CD4-positive, alpha-beta T cell treated with Interleukin-6 at 100 ng/mL for 8 hours (primary cell): ENCODE measurements at places on chromosomes 3 and 15.

DNA sequence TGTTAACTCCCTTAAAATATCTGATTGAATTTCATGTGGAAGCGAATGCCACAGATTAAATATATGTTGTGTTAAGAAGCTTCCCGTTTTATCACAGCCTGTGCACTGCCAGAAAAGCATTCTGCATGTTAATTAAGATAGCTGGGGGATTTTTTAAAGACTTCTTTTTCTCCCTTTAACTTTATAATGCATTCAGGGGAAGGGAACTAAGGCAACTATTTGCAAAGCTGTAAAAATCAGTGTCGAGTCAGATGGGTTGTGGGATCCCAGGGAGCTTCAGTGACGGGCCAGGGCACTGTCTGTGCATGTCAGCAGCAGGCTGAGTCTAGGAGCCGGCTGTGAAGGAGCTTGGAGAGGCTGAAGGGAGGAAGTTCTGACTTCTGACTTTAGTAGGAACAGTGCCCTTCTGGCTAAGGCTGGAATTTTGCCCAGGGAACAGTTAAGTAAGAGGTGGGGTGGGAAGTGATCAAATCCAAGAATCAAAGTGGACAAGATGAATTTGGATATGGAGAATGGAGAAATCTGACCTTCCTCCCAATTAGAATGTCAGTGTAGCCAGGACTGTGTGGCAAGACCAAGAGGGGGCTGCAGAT, 77.7 kb downstream of the ABHD5 start:
- DNase-seq, result no peak

DNA sequence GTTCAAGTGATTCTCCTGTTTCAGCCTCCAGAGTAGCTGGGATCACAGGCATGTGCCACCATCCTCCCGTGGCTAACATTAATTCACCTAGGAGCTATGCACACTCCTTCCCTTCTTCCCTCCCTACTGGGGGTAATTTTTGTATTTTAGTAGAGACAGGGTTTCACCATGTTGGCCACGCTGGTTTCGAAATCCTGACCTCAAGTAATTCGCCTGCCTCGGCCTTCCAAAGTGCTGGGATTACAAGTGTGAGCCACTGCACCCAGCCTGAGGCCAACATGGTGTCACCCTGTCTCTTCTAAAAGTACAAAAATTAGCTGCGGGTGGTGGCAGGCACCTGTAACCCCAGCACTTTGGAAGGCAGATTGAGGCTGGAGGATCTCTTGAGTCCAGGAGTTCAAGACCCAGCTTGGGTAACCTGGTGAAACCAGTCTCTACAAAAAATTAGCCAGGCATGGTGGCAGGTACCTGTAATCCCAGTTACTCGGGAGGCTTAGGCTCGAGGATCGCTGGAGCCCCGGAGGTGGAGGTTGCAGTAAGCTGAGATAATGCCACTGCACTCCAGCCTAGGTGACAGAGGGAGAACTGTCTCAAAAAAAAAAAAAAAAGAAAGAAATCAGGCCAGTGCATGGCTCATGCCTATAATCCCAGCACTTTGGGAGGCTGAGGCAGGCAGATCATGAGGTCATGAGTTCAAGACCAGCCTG, 6.1 kb downstream of the RNU5B-1 start:
- no peak for DNase-seq

DNA sequence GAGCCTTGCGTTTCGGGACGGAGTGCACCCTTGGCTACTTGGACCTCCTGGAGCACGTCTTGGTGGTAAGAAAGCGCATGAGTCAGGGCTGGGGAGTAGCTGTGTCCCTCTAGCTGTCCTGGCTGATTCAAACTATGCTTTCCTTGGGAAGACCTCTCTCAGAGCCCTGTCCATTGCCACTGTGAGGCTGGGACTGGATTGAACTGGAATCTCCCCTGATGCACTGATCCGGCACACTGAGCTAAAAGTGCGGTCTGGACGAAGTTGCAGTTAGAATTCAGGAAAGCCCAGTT, 232.6 kb upstream of the TPM1 start:
- no peak for DNase-seq

DNA sequence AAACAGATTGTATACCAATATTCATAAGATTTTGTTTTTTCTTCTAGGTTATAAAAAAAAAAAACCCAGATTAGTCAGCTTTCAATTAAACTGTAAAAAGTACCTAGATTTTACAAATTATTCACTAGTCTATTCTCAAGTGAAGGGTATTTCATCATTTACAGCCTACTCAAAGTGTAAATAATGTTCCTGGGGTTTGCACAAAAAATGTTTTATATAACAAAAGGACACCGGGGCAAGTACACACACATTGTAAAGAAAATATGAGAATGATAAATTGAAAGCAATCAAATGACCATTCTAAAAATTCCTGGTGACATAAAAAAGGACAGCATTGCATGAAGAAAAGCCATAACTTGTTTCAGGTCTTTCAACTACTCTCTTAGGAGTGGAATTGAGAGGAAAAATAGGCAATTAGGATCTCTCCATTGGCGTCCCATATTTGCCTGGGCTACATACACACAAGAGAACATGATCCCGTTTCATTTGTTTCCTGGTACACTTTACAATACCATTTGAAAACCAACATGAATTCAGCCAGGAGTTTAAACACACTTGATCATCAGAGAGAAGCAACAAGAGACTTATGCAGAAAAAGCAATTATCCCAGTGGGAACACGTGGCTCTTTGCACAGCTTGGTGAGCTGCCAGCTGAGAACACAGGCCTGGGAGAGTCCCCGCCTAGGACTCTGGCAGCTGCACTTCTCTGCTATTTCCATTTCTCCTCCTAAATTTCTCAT, 1039.2 kb downstream of the ROBO1 start:
- DNase-seq, result no peak

- no peak for DNase-seq
Observed at GRCh38 chr3:151178208-151178845, 24.7 kb downstream of the GPR171 start.

DNA sequence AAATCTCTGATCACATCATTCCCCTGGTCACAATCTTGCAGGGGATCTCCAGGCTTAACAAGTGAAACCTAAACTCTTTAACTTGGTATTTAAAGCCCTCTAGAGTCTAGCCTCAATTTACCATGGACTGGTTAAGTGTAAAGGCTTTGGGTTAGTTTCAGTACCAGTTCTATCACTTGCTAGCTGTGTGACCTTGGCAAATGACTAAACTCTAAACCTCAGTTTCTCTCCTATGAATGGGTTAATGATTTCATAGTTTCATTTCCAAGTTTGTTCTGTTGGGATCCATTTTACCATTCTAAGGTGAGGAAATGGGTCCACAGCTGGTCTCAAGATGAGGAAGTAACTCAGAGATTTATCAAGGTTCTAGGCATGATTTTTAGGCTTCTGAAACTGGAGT, 38.8 kb upstream of the TIMP4 start:
- DNase-seq, result no peak

DNA sequence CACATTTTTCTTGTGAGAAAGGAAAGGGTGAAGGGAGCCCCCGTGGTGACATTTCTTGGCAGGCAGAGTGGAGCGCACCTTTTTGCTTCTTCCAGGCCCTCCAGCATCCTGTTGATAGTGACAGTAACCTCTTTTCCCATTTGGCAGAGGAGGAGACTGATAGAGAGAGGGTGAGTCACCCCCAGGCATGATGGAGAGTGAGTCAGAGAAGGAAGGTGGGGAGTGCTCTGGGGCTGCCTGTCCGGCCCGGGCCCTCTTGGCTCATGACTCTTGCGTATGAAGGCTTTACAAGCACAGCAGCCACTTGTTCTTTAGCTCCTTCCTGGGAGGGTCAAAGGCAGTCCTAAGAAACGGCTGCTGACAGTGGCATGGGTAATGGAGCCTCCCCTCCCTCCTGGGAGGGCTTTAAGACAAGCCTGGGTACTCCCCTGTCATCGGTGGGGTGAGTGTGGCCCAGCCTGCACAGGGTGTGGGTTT, 16.0 kb downstream of the ANKRD63 start:
- DNase-seq, result no peak

DNA sequence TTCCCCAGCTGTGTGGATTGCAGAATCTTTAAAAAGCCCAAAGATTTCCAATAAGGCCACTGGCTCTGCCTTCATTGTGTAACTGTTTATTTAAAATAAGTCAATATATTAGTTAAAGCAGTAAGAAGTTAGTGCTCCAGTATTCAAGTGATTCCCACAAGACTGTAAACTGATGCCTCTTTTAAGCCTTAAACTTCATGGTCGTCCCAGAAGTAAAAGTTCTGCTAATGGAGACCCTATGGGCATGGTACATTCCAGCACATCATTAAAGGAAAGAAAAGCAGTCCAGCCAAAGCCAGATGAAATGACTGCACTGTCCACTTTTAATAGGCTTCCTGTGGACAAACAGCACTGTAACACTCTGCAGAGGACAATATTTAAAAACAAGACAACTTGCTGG, 512.6 kb downstream of the MECOM start:
- no peak for DNase-seq

DNA sequence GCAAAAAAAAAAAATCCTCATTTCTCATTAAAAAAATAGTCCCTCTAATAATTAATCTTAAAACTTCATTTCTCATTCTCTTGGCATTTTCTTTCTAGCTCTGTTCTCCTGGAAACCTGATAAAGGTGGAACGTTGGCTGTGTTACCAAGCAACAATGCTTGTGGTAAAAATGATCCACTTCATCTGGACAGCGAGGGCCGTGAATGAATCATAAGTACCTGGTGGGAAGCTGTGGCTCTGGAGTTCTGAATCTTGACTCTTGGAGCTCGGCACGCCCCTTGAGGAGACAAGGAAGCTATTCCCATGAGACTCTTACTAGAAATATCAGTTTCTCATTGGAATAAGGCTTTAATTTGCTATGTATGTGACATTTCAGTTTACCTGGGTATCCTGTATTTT, 32.5 kb downstream of the BCL2L10 start:
- DNase-seq, result no peak

- no peak for DNase-seq
Observed at GRCh38 chr3:61118830-61119229, 132.4 kb downstream of the FHIT start.

GRCh38 chr3:17592956-17593355, 149.5 kb downstream of the TBC1D5 start:
- DNase-seq, result no peak

DNA sequence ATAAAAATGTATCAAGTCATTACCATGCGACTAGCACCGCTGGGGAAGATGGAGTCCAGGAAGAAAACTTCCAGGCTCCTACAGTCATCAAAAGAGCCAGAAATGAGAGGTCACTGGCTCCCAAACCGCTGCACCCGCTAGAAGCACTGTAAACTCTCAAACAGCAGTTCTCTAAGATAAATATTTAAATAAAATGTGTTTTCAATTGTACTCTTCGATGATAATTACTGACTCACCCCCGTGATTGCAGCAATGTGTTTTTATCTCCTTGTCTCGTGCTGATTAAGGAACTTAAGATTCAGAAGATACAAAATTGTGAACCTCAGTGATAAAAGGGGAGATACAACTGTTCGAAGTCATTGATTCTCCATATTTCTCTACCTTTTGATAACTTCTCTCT, 45.8 kb upstream of the FOXP1 start:
- no peak for DNase-seq

GRCh38 chr3:158936530-158937113, 134.8 kb downstream of the MFSD1 start:
- DNase-seq, result no peak

GRCh38 chr3:71064291-71064955, 519.1 kb downstream of the FOXP1 start:
- peak; percentile 67 for DNase-seq

DNA sequence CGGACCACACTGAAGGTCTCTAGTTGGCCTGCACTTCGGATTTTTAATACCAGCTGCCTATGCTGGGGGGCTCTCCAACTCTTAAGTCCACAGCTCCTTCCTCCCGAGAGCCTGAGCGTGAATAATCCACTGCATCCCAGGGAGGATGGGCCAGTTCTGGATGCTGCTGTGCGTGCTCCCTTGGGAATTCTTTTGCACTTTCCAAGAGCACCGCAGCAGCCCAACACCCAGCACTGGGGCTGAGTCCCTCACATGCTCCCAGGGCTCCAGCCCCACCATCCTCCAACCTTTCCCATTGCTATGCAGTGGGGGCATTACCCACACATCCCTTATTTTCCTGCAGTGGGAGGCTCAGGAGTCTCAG, 136.4 kb upstream of the IQSEC1 start:
- DNase-seq, result no peak

DNA sequence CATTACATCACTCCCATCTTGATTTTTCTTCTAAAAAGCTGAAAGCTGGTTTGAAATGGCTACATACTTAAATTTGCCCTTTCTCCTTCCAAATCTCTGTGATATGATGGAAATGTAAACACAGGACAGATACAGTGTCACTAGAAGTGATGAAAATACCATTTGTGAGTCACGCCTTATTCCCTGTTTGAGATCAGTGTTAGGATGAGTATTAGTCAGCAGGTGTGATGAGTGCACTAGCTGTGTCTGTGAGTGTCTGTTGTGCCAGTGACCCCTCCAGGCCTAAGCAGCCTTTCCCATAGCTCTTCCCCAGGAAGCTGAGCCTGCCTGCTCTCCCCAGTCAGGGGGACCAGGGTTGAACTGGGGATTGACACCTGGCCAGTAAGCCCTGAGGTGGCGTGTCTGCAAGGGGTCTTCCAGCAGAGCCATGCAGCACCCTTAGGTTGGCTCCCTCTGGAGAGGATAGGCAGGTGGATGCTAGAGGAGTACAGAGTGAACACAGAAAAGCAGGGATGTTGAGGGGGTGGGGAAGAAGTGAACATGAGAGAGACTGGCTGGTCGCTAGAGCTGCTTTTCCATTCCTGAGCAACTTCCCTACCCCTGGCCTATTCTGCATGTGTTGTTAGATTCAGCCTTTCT, 92.0 kb downstream of the PDE8A start:
- DNase-seq, result no peak

DNA sequence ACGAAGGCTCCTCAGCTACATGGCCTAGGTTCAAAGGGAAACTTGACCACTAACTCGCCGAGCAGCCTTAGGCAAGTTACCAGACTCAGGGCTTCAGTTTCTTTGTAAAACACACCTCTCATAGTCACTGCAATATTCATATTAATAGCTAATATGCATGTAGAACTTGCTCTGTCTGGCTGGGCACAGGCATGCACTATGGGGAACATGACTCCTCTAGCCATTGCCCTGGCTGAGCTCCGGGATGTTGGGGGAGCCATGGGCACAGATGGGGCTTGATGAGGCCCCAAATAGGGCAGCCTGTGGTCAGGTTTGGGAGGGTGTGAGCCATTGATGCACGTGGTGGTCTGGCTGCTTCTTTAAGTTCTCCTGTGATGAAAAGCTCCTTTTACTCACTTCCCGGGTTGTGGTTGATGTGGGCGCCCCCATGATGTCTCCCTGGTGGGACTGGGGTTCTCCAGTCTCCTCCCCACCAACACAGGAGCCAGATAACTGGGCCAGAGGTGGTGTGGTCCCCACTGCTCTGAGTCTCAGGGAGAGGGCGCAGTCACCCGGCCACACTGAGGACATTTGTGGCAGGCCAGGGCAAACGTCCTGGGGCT, 29.4 kb upstream of the DUSP7 start:
- no peak for DNase-seq
